ENCODE measurements at places on chromosomes 5 and 9. TPM values are rescaled to one million over a fixed set of nuclear protein-coding genes. Genes with fewer than 3 reads are reported as not detected.
A peak's percentile ranks its signal among the peaks of the same experiment; 100 is the strongest.

The CCDC192 gene
- total RNA-seq = not detected

The HRH2 gene
- total RNA-seq = 23.8 TPM

- H3K36me3 ChIP-seq = no peaks in the 10 kb centered on the region
- H3K4me1 ChIP-seq = no peaks in the 10 kb centered on the region
These were observed 379.8 kb downstream of the TRIM36 start for GRCh38 chr5:114789773-114790402.

DNA sequence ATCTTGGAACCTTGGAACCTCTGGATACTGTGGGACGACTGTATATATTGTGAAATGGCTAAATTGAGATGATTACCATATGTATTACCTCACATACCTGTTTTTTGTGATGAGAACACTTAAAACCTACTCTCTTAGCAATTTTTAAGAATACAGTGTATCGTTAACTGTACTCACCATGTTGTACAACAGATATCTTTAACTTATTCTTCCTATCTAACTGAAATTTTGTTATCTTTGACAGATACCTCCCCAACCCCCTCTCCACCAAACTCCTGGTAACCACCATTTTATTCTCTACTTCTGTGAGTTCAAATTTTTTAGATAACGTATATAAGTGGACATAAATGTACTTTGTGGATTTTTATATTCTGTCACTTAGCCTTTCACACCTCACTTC is 126.5 kb downstream of the ZCCHC7 start:
- H3K4me3 ChIP-seq = no peak overlapping the region
- no peaks in the 10 kb centered on the region for H3K36me3 ChIP-seq
- no peak overlapping the region for H3K27ac ChIP-seq
- H3K27me3 ChIP-seq = no peaks in the 10 kb centered on the region
- no peak for DNase-seq

- H3K27ac ChIP-seq = no peak overlapping the region
- no peak for DNase-seq
- no peaks in the 10 kb centered on the region for H3K4me1 ChIP-seq
- no peaks in the 10 kb centered on the region for H3K27me3 ChIP-seq
- H3K4me3 ChIP-seq = no peak overlapping the region
These were observed 406.2 kb upstream of the IRX4 start for GRCh38 chr5:2288968-2289367.

- H3K4me3 ChIP-seq = no peak overlapping the region
- no peak overlapping the region for H3K27ac ChIP-seq
- H3K36me3 ChIP-seq = no peaks in the 10 kb centered on the region
- no peaks in the 10 kb centered on the region for H3K27me3 ChIP-seq
These were observed 92.4 kb downstream of the UNC13B start for GRCh38 chr9:35254237-35254636.

The SMIM27 gene
- total RNA-seq = 38.5 TPM

The PCDHGC4 gene
- not detected for total RNA-seq

DNA sequence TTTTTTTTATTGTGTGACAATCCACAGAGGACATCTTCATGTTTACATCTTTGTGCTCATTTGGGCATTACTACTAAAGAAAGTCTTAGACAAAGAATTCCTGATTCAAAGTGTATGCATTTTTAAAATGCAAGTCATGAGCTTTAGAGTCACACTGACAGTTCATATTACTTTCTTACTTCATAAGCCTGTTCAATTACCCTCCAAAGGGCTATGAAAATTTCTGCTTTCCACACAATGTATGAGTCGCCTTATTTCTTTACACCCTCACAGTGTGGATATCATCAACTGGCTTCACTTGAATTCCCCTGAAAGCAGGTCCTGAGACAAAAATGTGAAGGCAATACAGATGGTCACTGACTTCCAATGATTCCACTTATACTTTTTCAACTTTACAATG is 280.4 kb upstream of the PTGER4 start:
- peaks cover 4% of the 10 kb centered on the region for H3K4me1 ChIP-seq
- H3K4me3 ChIP-seq = no peak overlapping the region
- H3K27ac ChIP-seq = no peak overlapping the region
- DNase-seq = no peak
- H3K27me3 ChIP-seq = no peaks in the 10 kb centered on the region

The SFXN1 gene
- total RNA-seq = 177 TPM

DNA sequence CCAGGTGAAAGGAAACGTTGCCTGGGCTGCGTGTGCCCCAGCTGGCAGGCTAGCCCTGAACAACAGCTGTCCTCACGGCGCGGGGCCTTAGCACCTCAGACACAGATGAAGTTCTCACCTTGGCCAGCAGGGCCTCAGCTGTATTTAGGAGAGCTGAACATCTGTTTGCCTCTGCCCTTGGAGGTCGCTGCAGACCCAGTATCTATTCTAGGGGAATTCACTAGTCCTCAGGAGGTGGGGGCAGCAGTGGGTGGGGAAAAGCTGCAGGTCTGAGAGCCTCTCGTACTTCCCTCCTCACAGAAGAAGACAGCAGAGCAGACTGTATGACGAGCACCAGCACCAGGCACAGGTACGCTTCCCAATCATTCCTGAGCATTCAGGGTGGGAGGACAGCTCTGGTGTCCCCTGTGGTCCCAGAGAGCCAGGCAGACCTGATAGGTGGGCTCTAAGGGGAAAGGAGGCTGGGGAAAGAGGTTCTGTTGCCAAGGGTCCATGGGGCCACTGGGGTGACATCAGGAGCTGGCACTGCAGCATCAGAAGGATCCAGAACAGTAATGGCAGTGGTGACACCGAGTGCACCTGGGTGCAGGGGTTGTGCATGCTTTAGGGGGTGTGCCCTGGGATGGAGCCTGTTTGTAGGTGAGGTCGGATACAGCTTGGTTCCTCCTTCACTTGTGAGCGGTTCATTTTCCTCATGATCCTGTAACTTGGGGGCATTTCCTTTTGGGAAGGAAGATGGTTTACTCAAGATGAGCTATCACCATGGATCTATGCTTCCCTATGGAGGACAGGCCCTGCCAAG is 13.8 kb downstream of the CD74 start:
- no peak overlapping the region for H3K4me3 ChIP-seq
- H3K27me3 ChIP-seq = no peaks in the 10 kb centered on the region
- no peak overlapping the region for H3K27ac ChIP-seq

DNA sequence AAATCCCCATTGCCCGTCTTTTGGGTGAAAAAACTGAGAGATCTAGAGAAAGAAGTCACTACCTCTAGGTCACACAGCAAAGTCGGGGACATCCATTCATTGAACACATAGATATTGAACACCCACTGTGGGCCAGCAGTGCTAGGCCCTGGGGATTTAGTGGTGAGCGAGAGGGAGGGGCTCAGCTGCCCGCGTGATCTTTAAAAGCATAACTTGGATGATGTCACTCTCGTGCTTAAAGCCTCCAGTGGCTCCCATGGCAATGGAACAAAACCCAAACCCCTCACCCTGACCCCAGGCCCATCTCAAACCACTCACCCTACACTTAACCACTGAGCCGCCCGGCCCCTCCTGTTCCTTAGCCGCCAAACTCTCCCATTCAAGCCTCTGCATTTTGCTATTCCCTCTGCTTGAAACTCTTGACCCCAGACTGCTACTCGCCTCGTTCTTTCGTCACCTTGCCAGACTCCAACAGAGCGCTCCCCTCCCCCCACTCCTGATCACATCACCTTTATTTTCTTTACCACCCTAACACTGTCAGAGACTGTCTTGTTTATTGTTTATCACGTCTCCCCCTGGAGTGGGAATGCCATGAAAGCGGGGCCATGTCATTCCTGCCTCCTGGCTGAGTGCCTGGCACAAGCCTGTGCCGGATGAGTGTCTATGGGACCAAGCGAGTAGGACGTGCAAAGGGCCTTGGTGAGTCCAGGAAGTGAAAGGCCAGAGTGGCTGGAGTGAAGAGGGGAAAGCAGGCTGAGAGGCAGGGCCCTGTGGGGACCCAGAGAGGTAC is 710 bp upstream of the PIP5KL1 start:
- H3K36me3 ChIP-seq = peaks cover 7% of the 10 kb centered on the region
- H3K4me1 ChIP-seq = peaks cover 29% of the 10 kb centered on the region
- H3K27me3 ChIP-seq = no peaks in the 10 kb centered on the region
- peak overlapping the region; percentile 70 for H3K4me3 ChIP-seq
- H3K27ac ChIP-seq = peak overlapping the region; percentile 6

- no peak for DNase-seq
- H3K4me1 ChIP-seq = peaks cover 13% of the 10 kb centered on the region
- H3K36me3 ChIP-seq = no peaks in the 10 kb centered on the region
These were observed 7.4 kb upstream of the SLC2A8 start for GRCh38 chr9:127389381-127390247.

GRCh38 chr9:101139082-101139481 is 110.6 kb downstream of the PLPPR1 start:
- no peaks in the 10 kb centered on the region for H3K36me3 ChIP-seq
- H3K27ac ChIP-seq = no peak overlapping the region
- no peaks in the 10 kb centered on the region for H3K27me3 ChIP-seq
- no peak for DNase-seq

The TRPM3 gene
- total RNA-seq = not detected

- no peak overlapping the region for H3K4me3 ChIP-seq
- no peak overlapping the region for H3K27ac ChIP-seq
- no peak for DNase-seq
- no peaks in the 10 kb centered on the region for H3K4me1 ChIP-seq
These were observed 329.7 kb upstream of the NREP start for GRCh38 chr5:112086740-112087139.

DNA sequence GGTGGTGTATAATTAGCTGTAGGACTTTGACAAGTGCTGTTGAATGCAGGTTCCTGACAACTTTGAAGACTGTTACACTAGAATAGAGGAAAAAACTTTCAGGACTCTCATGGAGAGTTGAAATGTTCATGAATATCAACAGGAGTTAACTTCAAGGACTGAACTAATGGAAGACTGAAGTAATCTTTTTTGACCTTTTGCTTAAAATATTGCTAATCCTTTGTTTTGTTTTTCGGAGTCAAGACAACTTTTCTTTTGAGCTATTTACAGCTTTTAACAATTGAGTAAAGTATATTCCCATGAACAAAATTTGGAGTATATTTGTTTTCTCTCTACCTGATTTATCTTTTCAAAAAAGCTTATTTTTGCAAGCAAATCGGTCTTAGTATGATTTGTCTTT is 34.1 kb upstream of the MTMR12 start:
- no peaks in the 10 kb centered on the region for H3K36me3 ChIP-seq
- no peak overlapping the region for H3K27ac ChIP-seq
- DNase-seq = no peak

The SREK1 gene
- total RNA-seq = 68.2 TPM

- H3K27ac ChIP-seq = no peak overlapping the region
- DNase-seq = no peak
- no peaks in the 10 kb centered on the region for H3K4me1 ChIP-seq
- no peaks in the 10 kb centered on the region for H3K27me3 ChIP-seq
- no peak overlapping the region for H3K4me3 ChIP-seq
- H3K36me3 ChIP-seq = no peaks in the 10 kb centered on the region
These were observed 7.0 kb upstream of the CD74 start for GRCh38 chr5:150419630-150420270.

GRCh38 chr5:36705055-36705454 is 98.6 kb downstream of the SLC1A3 start:
- H3K4me3 ChIP-seq = no peak overlapping the region
- no peaks in the 10 kb centered on the region for H3K4me1 ChIP-seq
- H3K27ac ChIP-seq = no peak overlapping the region
- no peaks in the 10 kb centered on the region for H3K36me3 ChIP-seq
- no peaks in the 10 kb centered on the region for H3K27me3 ChIP-seq

DNA sequence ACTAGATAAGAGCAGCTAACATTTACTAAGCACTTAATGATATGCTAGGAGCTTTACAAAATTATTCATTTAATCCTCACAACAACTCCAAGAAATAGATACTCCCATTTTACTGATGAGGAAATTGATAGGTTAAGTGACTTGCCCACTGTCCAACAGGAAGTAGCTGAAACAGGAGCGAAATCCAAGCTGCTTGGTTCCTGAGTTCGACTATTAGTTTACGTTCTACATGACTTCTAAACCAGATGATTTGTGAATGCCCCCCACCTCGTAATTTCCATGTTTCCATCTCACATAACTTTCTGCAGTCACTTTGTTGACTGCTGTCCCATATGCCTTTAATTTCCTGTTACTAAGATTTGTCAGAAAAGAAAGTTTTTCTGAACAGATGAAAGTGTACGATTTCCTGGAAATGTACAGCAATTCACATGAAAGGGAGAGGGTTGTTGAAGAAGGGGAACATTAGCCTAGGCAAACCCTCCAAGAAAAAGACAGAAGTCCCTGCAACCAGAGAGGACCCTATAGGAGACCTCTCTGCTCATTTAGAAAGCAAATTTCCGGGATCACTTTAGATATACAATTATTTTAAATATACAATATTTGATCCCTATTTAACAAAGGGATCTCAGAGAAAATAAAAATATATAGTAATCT is 279.1 kb upstream of the EFNA5 start:
- H3K27me3 ChIP-seq = no peaks in the 10 kb centered on the region
- no peaks in the 10 kb centered on the region for H3K36me3 ChIP-seq
- no peak overlapping the region for H3K27ac ChIP-seq
- no peak overlapping the region for H3K4me3 ChIP-seq
- DNase-seq = no peak
- H3K4me1 ChIP-seq = peaks cover 8% of the 10 kb centered on the region

DNA sequence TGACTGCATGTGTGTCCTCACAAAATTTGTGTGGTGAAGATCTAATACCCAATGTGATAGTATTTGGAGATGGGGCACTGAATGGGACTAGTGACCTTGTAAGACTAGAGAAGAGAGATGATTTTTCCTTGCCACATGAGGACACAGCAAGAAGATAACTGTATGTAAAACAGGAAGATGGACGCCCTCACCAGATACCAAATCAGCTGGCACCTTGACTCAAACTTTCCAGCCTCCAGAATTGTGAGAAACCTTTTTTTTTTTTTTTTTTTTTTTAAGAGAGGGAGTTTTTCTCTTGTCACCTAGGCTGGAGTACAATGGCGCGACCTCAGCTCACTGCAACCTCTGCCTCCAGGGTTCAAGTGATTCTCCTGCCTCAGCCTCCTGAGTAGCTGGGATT is 40.3 kb downstream of the UBTD2 start:
- peaks cover under 1% of the 10 kb centered on the region for H3K4me1 ChIP-seq
- H3K4me3 ChIP-seq = no peak overlapping the region
- no peak for DNase-seq
- H3K27ac ChIP-seq = no peak overlapping the region

DNA sequence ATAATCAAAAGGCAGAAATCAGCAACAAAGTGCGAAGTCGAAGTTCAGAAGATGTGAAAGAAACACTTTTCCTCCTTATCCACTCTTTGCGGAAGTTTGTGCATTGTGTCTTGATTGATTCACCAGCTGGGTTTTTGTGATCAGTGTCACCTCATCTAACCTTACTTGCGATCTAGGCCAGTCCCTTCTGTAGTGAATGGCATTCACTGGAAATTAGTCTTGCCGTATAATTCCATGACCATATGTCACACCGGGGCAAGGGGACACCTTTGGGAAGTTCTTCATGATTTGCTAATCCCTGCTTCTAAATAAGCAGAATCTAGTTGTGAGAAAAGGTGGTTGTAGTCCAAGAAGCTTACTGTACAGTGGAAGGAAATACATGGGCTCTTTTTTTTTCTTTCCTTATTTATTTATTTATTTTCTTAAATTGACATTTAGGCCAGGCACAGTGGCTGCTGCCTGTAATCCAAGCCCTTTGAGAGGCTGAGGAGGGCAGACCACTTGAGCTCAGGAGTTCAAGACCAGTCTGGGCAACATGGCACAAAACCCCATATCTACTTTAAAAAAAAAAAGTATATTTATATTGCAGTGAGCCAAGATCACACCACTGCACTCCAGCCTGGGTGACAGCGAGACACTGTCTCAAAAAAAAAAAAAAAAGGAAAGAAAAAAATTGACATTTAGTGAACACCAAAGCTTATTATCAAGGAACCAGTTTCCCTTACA is 7.8 kb downstream of the RAI14 start:
- H3K27me3 ChIP-seq = no peaks in the 10 kb centered on the region
- H3K4me3 ChIP-seq = no peak overlapping the region
- H3K36me3 ChIP-seq = no peaks in the 10 kb centered on the region
- DNase-seq = no peak

Data from naive thymus-derived CD4-positive, alpha-beta T cell (primary cell).